ENCODE measurements at places on chromosomes 2 and 18.

GRCh38 chr2:88110830-88111229 is 17.0 kb downstream of the FABP1 start:
- DNase-seq = no peak

GRCh38 chr18:63309422-63309821 is 10.1 kb downstream of the BCL2 start:
- no peak for DNase-seq

DNA sequence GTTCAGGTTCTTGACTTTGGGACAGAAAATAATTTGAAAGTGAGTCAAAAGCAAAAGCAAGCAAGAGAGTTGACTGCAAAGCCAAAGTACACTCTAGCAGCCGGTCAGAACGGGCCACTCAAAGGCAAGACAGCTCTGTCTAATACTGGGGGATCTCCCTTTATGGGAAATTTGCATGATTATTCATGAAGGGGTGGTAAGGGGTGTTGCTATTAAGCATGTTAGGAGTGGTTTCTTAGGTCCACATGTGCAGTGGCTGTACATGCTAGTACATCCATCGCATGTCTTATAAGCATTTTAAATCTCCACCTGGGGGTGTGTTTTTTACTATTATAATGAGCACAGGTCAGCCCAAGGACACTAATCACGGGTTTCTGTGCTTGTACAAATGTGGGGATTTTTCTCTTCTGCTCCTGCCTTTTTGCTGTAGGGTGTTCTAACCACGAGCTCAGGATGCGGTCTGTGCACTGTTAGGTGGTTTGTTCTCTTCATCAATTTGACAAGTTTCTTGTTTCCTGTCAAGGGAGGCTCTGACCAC is 60.2 kb upstream of the SPP2 start:
- DNase-seq = no peak

GRCh38 chr2:148552675-148553331 is 91.7 kb upstream of the EPC2 start:
- no peak for DNase-seq

GRCh38 chr2:172753610-172754009 is 18.0 kb downstream of the RAPGEF4 start:
- DNase-seq = no peak

GRCh38 chr2:231521-232185 is 32.2 kb downstream of the SH3YL1 start:
- DNase-seq = no peak

GRCh38 chr2:226256237-226256636 is 543.4 kb downstream of the IRS1 start:
- no peak for DNase-seq

GRCh38 chr2:158403237-158403636 is 53.3 kb downstream of the CCDC148 start:
- DNase-seq = no peak

DNA sequence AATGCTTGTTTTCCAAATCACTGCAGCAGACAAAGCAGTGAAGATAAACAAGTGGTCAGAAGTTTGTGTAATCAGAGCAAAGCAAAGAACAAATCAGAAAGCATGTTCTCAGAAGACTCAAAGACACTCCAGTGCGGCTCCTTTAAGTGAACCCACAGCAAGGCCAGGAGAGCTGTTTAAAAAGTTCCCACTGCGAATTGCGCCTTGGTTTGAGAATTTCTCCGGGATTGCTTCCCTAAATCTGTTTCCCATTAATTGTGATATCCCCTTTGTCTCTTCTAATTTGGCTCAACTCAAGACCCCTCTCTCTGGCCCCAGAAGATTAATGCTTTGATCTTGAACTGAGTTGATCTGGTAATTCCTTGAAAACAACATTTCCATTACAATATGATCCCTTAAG is 122.4 kb upstream of the BCL2L11 start:
- DNase-seq = no peak

- no peak for DNase-seq
Measured at GRCh38 chr2:67880291-67880761, 182.5 kb downstream of the C1D start.

- DNase-seq = peak; percentile 53
Measured at GRCh38 chr2:25275575-25275965, 66.2 kb downstream of the DNMT3A start.

- no peak for DNase-seq
Measured at GRCh38 chr2:152458441-152458940, 123.5 kb downstream of the FMNL2 start.

DNA sequence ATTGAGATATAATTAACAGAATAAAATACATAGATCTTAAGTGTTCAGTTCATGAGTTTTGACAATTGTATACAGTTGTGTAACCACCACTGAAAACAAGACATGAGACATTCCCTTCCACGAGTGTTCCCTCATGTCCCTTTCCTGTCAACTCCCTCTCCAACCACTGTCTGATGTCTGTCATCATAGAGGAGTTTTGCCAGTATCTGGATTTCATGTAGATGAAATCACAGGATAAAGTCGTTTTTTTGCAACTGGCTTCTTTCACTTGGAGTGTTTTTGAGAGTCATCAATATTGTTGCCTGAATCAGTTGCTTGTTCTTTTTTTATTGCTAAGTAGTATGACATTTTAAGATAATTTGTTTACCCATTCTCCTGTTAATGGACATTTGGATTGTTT is 52.7 kb downstream of the RBMS1 start:
- DNase-seq = no peak

DNA sequence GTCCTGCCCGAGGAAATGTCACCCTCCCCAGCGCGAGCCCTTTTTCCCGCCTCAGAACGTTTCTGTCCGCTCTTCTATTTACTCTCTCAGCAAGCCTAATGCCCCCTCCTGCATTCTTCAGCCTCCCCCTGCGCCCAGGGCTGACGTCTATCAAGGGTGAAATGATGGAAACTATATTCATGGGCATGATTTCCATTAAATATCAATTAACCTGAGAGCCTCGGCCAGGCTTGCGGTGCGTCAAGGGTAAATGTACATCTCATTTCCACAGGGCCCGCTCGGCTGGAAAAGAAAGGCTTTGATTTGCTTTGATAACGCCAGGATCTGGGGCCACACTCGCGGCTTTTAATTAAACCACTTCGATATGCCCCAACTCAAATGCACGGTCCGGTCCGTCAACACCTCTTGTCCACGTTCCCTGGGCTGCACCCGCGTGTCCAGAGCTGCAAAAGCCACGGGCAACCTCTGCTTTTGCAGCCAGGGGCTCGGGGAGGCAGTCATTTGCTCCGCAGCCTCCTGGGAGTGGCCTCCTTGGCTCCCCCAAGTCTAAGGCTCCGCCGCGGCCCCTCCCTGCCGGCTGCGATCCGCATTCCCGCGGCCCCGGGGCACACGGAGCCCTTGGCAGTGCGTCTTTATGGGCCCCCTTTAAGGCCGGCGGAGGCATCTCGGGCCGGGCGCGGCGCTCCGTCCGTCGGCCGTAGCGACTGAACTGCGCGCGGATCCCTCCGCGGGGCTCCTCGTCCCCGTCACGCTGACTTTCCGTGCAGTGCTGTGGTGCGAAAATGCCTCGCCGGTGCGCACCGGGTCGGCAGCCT is at the start of gene HOXD8:
Gene HOXD8, plus strand, starts transcription at position 724 of the 815 bp plus-strand sequence. CDS start 662 bp downstream, outside the sequence.
- DNase-seq = no peak

DNA sequence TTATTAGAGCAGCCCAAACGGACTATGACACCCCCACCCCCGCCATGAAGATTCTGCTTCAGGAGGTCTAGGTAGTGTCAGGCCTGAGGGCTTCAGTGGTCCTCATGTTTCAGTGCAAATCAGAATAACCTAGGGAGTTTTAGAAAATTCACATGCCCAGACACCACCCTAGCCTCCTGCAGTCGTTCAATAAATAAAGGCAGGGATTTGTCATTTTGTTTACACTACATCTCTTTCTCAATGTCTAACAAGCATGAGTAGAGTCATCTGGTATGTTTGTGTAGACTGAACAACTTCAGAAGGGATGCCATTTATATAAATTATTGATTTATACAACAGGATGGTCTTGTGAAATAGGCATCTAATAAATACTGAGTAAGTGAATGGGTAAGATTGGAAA is 112.1 kb upstream of the SERPINE2 start:
- no peak for DNase-seq

DNA sequence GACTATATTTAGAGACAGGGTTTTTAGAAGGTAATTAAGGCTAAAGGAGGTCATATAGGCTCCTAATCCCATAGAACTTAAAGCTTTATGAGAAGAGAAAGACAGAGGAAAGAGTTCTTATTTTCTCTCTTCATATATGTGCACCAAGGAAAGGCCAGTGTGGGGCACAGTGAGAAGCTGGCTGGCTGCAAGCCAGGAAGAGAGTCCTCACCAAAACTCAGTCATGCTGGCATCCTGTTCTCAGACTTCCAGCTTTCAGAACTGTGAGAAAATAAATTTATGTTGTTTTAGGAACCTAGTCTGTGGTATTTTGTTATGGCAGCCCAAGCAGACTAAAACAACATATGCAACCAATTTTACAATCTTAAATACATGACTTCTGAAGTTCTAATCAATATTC is 31.5 kb upstream of the ATIC start:
- no peak for DNase-seq

DNA sequence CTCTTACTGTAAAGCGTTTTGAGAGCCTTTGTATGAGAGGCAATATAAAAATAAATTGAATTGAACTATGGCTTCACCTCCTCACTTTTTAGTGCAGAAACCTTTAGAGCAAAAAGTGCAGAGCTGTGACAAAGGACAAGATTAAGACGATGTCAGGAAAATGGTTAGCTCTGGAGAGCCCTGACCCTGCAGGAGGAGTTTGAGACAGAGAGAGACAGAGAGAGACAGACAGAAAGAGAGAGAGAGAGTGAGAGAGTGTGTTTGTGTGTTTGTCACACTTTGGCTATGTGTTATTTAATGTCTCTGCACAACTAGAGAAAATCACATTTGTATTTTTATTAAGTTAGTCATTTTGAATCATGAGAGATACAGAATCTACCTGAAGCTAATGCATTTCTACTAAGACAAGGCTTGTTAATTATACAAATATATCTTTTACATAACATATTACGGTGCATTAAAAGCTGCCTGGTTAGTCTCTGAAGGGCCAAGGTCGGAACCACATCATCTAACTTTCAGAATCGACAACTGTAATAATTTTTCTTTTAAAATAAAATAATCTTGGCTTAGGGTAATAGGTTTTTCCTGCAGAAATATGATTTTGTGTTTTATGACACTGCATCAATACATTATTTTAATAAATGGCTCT is 423.5 kb upstream of the ZEB2 start:
- no peak for DNase-seq

DNA sequence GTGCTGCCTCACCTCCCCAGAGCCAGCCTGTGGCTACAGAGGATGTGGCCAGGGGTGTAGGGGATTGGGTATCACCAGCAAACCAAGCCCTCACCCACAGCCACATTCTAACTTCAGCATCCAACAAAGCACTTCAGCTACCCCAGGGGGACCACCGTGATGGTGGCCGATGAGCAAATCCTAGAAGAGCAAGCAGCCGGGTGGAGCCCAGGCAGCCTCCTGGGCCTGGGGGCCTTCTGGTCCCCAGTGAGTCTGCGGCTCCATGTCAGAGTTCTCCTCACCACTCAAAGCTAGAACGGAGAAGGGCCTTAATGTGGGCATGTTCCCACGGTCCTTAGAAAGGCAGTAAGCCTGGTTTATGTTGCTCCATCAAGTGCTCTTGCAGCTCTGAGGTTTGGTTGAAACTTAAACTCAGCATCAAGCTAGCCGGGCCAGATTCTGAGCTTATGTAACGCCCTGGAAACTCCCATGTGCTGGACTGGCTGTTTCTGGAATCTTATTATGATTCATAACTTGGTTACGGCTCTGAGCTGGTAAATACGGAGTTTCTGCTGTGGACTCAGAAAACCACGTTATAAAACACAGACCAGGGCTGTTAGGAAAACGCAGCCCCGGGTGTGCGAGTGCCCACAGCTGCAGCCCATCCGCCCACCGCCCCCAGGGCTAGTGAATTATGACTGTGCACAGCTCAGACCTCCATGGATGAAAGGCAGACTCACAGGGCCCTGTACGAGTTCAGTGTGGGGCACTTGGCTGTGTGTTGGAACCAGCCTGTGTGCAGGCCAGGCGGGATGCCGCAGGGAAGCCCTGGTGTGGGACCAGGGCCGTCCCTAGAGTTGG is 99.8 kb downstream of the SEPTIN10 start:
- peak; percentile 79 for DNase-seq

- peak; percentile 40 for DNase-seq
Measured at GRCh38 chr18:31042406-31043181, at the start of gene DSC3. Gene DSC3 (minus strand): TSS chr18:31042742. CDS start chr18:31042660, 82 bp downstream.

DNA sequence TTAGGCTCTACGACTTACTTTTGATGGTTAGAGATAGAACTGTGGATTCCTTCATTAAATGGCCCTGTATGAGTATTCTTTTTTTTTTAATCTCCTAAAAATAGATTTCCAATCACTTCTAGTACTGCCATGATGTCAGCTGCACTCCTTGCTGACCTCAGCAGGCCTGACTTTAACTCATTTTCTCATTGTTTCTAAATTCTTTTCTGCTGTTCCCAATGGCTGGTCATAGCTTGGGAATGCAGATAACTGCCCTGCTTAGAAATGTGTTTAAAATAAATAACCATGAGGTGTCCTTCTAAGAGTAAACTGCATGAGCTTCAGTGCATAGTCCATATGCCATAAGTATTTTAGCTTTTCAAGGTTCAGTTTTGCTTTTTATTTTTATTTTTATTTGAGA is 15.7 kb downstream of the CCDC85A start:
- DNase-seq = no peak

DNA sequence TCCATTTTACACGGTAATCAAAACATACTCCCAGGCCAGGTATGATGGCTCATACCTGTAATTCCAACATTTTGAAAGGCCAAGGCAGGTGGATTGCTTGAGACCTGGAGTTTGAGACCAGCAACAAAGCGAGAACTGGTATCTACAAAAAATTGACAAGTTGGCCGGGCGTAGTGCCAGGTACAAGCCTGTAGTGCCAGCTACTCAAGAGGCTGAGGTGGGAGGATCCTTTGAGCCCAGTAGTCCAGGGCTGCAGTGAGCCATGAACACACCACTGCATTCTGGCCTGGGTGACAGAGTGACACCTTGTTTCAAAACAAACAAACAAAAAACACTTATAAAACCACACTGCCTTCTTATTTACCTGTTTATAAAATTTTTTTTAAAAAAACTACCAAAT is 80.8 kb downstream of the GAREM1 start:
- no peak for DNase-seq

GRCh38 chr18:50796495-50796894 is 23.3 kb downstream of the MRO start:
- no peak for DNase-seq

- no peak for DNase-seq
Measured at GRCh38 chr2:42958741-42959233, 166.4 kb upstream of the HAAO start.

GRCh38 chr2:25176541-25177181 is 8.3 kb upstream of the POMC start:
- no peak for DNase-seq

GRCh38 chr18:8643326-8643878 is 34.2 kb downstream of the RAB12 start:
- DNase-seq = no peak

- no peak for DNase-seq
Measured at GRCh38 chr2:219726916-219727315, 99.5 kb downstream of the SLC4A3 start.

DNA sequence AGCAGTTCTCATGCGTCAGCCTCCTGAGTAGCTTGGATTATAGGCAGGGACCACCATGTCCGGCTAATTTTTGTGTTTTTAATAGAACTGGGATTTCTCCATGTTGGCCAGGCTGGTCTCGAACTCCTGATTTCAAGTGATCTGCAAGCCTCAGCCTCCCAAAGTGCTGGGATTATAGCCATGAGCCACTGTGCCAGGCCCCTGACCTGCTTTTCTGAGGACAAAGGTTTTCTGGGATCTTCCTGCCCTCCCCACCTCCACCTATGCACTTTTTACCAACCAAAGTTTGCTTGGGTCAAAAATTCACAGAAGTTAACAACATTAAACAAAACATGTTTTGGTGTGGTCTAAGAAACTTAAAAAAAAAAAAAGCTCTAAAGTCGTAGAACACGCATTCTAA is 259.9 kb downstream of the HAUS1 start:
- DNase-seq = no peak
